Hematopoietic multipotent progenitor cell treated with erythropoietin and hydrocortisone succinate and interleukin-3 and kit ligand, for 17 days (in vitro differentiated cells): ENCODE measurements at places on chromosomes 3 and 15.
A peak's percentile ranks its signal among the peaks of the same experiment; 100 is the strongest.

- DNase-seq = peak; percentile 10
Observed at GRCh38 chr3:11718637-11719405, 75.1 kb upstream of the VGLL4 start.

DNA sequence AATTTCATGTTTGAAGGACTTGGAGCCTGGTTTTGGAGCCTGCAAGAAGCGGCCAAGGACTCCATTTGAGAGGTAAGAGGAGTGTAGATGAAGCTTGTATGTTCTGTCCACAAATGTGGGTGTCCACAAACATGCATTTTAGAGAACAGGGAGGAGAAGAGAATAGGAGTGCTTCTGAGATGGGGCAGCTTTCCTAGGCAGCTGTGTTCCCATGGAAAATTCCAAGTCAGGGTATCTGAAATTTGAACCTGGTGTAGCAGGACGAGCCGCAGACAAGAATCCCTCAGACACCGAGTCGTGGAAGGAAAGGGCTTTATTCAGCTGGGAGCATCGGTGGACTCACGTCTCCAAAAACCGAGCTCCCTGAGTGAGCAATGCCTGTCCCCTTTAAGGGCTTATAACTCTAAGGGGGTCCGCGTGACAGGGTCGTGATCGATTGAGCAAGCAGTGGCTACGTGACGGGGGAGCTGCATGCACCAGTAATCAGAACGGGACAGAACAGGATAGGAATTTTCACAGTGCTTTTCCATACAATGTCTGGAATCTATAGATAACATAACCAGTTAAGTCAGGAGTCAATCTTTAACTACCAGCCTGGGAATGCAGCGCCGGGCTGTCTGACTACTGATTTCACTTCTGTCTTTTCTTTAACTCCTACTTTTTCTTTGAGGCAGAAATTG lies 71.4 kb upstream of the WDR72 start:
- no peak for DNase-seq

GRCh38 chr3:178646186-178646862 lies 110.1 kb downstream of the KCNMB2 start:
- no peak for DNase-seq

DNA sequence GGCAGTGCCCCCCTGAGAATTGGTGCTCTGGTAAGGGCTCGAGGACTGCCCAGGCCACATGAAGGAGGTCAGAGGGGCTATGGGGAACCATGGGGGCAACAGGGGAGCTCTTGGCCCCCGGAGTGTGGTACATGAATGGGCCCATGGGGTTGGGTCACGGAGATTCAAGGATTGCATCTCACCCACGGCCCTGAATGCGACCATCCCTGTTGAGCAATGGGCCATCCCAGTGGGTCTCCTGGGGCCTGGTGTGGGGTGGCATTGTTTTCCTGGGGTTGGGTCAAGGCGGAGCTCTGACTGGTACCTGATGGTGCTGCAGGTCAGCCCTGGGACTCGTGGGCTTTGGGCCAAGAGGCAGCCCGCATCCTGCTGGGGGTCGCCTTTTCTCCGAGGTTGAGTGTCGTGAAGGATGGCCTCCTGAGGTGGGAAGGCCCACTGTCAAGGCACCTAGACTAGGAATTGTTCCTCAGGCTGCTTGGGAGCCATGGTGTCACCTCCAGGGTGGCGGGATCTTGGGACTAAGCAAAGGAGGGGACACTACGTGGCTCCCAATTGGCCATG lies 198.3 kb downstream of the UBE3A start:
- DNase-seq = no peak

GRCh38 chr3:160747422-160747821 lies 8.6 kb upstream of the PPM1L start:
- peak; percentile 79 for DNase-seq

DNA sequence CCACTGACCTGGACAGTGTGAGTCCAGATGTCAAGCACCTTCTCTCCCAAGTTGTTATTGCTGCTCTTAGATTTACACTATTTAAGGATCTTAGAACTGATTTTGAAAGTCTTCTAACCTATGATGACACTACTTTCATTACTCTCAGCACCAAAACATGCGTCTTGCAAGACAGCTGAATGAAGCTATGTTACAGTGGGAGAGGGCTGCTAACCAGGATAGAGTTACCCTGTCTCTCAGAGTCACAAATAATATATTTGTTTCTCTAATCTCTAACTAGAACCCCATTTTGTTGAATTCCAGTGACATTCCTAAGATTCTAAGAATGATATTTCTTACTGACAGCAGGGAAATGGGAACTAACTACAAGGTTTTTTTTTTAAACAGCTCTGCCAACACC lies 455.5 kb downstream of the MAGI1 start:
- DNase-seq = no peak

DNA sequence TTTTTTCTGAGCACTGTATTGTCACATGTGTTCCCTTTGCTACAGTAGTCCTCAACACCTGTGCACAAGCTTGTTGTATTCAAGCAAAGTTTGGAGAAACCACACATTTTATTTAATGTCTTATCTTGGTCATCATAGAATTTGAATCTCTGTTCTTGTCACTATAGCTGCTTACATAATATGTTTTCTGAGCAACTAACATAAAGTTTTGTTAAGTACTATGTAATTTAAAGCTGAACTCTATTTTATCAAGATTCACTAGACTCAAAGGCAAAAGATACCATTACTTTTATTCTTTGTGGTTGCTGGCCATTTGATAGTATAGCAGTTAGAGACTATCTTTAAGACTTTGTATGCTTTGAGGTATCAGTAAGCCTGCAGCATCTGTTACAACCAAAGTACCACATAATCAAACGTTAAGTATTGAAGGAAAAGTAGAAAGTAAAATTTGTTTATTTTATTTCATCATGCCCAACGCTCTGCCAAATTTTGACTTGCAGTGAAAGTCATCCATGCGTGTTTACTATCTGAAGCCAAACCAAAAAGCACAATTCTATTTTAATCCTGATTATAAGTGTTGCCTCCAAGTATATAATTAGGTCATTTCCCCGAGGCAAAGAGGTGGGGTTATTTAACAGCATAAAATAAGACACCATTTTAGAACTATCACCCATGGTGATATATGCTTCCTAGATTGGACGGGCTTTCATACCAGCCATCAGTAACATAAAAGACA lies 10.3 kb upstream of the ABHD10 start:
- no peak for DNase-seq

- no peak for DNase-seq
Observed at GRCh38 chr3:32137870-32138269, 31.4 kb downstream of the GPD1L start.

DNA sequence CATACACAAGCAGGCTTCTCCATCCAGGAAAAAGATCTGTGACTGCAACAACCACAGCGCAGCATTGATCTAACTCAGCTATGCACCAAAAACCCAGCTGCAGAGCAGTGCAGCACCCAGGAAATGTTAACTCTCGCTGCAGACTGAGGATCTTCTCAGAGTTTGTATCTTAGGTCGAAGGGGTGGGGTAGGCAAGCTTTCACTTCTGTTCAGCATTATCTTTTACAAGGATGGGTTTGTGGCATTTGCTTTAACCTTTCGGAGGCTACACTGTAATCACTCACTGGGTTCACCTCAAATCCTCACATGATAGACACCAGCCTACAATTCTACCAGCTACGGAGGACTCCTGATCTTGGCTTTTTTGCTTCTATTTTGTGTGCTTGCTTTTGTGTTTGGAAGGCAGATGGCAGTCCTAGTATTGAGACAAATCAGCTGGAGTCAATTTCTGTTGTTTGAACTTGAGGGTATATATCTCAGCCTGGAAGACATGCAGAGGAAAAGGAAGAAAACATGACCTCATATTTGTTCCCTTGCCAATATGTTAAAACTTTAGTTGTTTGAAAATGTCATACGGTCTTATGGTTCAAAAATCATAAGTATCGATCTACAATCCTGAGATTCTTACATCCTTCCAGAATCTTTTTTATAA lies 25.2 kb downstream of the LRRK1 start:
- DNase-seq = no peak

- no peak for DNase-seq
Observed at GRCh38 chr15:100717596-100717995, 115.2 kb downstream of the ASB7 start.

DNA sequence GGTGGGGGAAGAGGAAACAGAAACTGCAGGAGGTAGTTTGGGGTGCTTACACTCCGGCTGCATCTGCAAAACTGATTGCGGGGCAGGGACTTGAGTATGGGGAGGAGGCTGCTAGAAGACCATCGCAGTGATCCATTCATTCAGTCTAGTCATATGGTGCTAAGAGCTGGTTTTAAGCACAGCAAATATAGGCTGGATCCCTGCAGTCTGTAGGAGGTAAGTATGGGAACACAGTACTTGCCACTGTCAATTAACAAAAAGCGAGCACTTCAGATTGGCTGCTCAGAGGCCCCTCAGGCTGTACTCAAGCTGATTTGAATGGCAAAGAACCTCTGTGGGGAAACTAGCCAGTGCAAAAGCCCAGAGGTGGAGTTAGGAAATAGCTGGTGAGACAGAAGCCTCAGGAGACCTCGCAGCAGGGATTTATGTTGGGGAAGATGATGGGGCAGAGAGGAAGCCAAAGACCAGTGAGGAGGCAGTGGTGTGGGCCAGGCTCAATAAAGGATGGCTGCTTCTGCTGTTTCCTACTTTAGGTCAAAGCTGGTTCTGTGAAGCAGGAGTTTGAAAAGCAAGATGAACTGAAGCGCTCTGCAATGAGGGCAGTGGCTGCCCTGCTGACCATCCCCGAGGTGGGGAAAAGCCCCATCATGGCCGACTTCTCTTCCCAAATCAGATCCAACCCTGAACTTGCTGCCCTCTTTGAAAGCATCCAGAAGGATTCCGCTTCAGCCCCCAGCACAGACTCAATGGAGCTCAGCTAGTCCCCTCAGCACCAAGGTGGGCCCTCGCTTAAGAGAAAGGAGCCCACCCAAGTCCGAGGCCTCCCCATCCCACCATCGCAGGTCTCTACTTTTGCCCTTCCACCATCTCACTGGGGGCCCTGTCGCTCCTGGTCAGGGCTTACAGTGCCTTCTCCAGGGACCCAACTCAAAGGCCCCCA lies 7.9 kb downstream of the RPL32 start:
- DNase-seq = no peak

DNA sequence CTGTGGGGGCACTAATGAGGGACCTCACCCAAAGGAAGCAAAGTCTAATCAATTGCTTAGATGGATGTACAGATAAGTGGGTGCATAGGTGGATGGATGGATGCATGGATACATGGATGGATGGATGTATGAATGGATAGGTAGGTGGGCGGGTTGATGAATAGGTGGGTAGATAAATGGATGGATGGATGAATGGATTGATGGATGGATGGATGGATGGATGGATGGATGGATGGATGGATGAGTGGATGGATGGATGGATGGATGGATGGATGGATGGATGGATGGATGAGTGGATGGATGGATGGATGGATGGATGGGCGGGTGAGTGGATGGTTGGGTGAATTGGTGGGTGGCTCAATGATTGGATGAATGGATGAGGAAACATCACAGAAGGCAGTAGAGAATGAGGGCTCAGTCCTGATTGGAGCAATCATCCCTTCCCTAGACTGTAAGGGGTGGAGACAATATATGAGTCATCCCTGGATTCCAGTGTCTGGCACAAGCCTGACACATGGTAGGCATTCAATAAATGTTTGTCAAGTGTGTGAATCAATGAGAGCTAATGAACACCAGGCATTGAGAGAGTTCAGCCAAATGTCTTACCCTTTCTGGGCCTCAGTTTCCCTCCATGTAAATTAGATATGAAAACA lies 40.4 kb upstream of the PXYLP1 start:
- no peak for DNase-seq

DNA sequence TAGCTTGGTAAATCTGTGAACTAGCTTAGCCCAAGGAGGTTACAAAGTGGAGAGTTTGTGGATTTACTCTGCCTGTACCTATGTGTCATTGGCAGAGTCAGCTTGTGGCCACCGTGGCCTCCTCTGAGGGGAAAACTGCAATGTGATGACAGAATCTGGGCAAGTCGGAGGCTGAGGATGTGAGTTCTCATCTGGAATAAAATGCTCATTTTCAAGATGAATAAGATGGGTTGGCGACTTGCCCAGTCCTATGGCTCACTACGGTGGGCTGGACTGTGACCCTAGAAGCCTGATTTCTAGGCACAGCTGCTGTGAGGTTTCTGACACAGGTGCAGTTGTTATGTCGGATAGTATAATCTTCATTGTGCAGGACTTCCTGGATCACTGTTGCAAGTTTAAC lies 83.7 kb downstream of the ETV5 start:
- no peak for DNase-seq

DNA sequence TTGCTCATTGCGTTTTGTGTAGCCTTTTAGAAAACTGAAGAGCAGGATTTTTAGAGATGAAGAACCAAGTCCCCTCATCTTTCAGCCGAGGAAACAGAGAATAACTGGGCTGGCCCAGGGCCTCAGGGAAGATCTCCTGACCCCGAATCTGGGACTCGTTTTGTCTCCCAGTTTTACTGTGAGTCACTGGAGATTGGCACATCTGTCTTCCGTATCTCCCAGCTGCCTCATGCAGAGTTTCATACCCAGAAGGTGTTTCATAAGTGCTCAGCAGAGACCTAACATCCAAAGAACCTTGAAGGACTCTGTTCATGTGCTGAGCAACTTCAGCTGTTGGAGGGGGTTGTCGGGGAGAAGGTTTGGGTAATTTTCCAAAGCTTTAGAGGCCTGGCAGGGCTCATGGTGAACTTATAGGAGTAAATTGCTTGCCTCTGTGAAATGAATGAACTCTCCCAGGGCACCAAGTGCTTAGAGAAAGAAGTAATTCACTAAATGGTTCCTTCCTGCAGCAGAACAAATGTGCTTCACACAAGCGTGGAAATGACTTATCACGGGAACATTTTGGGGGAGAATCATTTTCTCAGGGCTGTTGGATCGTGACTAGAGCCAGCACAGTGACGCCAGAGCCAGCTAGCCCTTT lies 121.4 kb downstream of the FAM43A start:
- DNase-seq = no peak

DNA sequence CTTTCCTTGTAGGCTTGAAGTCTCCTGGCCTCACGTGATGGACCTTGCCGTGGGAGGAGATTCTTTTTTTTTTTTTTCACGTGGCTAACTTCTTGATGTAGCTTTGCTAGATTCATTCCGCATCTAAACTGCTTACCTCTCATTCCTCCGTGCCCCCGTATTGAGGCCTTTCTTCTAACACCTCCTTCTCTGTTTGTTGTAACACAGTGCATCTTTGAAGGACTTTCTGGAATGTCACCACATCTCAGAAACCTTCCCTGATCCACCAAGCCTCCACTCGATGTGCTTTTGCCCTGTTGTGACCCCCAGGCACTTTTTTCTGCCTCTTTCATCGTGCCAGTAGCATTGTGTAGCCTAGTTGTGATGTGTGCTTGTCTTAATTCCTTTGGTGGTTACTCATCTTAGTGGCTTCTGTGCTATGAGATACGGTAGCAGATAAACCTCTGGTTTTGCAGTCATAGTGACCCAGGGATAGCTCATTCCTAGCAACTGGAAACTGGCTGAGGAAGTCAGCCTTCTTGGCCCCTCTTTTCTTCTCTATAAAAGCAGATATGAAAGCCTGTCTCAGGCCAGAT lies 1.6 kb upstream of the BNC1 start:
- no peak for DNase-seq

GRCh38 chr15:50144341-50145120 lies 25.5 kb upstream of the ATP8B4 start:
- no peak for DNase-seq

GRCh38 chr3:87309601-87310000 lies 33.2 kb upstream of the POU1F1 start:
- no peak for DNase-seq

GRCh38 chr3:99731499-99731898 lies 86.2 kb upstream of the CMSS1 start:
- DNase-seq = no peak
